Epithelial cell of prostate (primary cell): ENCODE measurements at places on chromosomes 4 and X.

- no peak for DNase-seq
Observed at GRCh38 chrX:19214311-19214710, 92.0 kb upstream of the ADGRG2 start.

DNA sequence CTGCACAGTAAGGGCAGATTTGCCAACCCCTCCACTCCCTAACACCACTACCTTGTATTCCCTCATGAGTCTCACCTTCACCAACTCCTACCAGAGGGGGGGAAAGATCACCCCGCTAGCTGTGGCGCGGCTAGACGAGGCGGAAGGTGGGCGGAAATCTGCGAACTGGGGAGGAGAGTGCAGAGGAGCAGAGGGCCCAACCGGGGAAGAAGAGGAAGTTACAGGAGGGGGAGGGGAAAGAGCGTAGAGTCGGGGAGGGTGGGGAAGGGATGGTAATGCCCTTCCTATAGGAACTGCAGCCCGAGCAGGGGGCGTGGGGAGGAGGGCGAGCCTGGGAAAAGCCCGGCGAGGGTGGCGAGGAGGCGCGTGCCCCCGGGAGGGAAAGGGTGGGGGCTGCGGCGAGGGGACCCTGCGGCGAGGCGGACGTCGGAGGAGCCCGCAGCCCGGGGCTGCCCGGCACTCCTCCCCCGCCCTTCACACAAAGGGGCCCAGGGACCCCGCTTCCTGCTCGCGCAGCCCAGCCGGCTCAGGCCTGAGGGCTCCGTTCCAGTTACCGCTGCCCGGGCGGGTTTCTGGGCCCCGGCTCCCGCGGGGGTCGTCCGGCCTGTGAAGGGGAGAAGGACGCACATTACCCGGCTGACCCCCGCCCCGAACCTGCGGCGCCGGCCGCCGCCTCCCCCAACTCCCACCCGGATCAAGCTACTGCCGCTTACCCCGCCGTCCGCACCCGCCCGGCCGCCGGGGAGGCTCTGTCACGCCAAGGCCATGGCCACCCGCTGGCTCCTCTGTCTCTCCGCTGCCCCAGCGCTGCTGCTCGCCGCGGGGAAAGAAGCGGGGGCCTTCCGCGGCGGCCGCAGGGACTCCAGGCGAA is 1.8 kb downstream of the RAP2C start:
- no peak for DNase-seq

DNA sequence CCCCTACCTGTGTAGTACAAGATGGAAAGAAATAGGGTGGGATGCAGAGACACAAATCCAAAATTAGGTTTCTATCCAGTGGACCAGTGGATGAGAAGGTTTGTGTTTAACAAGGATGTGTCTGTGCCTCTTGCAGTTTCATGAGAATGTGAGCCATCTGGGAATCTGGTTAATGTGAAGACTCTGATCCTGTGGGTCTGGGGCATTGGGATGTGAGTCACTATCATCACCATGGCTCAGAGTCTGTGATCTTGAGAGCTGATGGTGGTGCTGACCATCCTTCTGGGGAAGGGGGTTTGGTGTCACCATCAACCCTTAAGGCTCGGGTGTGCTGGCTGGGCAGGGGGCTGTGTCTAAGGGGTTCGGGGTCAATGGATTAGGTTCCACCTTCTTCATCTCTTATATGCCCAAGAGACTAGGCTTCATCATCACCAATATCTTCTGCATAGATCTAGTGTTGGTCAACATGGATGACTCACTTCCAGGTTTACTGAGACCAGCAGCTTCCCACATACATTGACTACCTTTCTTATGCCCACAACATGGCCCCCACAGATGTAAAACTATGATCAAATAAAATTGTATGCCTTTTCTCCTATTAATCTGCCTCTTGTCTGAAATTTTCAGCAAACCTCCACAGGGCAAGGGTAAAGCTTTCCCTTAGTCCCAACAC is 65.7 kb upstream of the MID1 start:
- DNase-seq = no peak

DNA sequence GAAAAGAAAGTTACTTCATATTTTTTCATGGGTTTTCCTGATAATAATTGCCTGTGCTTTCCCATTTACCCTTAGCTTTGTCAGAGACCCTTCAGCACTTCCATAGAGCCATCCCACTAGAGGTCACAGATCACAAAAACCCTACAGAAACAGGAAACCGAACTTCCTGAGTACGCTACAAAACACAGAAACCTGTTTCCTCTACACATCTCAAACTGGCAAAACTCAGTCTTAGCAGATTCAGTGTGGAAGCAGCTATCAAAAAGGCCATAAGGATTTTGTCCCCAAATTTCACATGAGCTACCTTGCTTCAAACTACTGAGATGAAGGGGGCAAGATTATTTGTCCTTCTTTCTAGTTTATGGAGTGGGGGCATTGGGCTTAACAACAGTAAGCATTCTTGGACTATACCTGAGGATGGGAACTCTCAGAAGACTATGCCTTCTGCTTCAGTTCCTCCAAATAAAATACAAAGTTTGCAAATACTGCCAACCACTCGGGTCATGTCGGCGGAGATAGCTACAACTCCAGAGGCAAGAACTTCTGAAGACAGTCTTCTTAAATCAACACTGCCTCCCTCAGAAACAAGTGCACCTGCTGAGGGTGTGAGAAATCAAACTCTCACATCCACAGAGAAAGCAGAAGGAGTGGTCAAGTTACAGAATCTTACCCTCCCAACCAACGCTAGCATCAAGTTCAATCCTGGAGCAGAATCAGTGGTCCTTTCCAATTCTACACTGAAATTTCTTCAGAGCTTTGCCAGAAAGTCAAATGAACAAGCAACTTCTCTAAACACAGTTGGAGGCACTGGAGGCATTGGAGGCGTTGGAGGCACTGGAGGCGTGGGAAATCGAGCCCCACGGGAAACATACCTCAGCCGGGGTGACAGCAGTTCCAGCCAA is at the start of gene MMRN1:
TSS of gene MMRN1 (plus strand) at position 206 of the 902 bp plus-strand sequence. CDS start at position 324, 118 bp downstream.
- DNase-seq = no peak

DNA sequence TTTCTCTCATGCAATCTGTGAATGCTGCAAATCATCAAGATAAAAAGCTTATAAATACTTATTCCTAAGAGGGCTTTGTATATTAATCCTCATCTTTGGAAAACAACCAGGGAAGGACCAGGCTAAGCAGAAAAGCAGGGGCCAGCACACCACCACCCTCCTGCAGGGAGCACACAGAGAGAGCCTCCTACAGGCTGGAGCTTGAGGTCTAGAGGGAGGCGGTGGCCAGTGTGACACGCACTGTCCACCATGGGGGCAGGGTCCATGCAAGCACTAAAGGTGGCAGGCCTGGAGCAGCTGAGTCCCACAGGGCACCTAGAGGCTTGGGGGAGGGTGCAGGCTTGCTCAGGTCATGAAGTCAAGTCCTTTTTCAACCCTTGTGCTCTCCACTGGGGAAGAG is 236.9 kb downstream of the TACR3 start:
- no peak for DNase-seq

GRCh38 chr4:186759990-186760389 is 36.3 kb upstream of the FAT1 start:
- no peak for DNase-seq

- no peak for DNase-seq
Observed at GRCh38 chrX:106906361-106906760, 3.2 kb upstream of the RIPPLY1 start.

- DNase-seq = no peak
Observed at GRCh38 chr4:105933083-105933482, 37.8 kb downstream of the NPNT start.

DNA sequence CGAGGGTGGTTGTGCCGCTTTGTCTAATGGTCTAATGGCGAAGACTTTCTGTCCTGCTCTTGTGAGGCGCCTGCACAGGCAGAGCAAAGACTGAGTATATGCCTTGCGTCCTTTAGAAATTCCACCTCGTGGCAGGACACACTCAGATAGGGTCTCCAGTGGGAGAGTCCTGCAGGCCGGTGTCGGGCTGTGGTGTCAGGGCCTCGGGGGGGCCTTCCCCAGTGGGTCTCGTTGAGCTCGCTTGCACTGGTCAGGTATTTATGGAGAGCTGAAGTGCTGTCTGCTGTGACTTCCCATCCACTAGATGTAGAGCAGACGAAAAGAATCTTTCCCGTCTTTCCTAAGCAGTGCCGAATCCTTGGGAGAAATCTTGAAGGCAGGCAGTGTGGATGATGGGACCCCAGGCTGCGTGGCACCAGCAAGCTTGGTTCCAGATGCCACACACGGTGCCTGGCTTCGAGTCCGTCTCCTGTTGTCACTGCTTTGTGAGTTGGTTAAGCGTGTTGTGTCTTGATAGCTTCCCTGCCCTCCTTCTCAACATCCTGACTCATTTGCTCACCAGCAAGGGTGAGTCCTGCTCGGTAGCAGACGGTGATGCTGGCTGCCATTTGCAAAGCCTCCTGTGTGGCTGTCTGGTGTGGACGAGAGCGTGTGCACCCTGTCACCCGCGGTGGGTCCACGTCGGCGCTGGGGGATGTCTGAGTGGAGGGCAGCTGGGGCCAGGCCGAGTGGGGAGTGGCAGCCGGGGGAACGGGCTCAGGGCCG is 20.5 kb downstream of the MAEA start:
- DNase-seq = no peak

DNA sequence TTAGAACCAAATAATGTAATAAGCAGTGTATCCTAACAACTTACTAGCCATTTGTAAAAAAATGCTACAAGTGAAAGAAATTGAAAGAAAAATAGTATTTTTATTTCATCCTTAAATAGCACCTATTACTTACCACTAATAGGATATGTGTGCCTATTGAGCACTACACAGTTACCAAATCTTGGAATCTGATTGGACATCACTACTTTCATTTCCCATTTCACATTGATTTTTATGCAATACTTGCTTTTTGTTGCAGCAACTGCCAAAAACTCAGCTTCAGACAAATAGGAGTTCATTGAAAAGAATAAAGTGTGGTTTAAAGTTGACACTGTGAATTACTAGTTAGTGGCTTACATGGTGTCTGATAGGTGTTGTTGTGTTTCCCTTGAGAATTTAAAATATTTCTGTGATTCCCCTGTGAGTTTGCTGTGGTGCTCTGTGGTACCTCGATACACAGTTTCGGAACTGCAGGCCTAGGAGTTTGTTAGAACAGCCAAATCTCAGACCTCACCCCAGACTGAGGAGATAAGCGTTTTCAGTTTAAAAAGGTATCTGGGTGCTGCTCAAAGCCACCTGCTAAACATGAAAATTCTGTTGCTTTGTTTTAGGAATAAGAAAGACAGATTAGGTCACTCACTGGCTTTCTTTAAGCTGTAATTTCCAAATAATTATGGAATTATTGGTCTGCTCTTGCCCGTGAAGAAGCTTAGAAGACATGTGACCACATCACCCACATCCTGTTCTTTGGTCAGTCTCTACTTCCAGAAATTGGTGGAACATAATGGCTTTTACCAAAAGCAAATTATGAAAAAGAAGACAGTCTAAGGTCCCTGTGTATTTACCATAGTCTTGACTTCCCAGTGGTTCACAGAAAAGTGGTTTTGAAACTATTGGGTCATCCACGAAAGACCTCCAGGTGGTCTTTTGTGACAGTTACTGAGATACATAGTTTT is 97.8 kb downstream of the SYTL5 start:
- no peak for DNase-seq

GRCh38 chr4:161222889-161223288 is 940.9 kb downstream of the FSTL5 start:
- no peak for DNase-seq

GRCh38 chr4:33961761-33962160 is 2282.6 kb downstream of the ARAP2 start:
- DNase-seq = no peak

DNA sequence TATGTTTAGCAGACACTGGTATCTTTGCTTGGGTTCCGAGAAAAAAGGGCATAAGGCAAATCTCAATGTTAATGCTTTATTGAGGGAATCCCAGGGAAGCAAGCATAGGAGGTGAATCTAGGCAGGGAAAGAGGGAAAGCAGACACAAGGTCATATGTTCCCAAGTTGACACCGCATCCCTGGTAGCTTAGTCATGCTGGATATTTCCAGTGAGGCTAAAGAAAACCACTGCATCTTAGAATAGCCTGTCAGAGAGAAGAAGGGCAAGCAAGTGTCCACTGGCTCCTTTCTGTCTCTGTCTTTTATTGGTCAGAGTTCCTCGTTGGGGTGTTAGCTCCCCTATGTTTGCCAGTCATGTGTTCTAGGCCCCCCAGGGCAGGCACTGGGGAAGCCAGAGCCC is 104.7 kb downstream of the NKX6-1 start:
- DNase-seq = no peak

DNA sequence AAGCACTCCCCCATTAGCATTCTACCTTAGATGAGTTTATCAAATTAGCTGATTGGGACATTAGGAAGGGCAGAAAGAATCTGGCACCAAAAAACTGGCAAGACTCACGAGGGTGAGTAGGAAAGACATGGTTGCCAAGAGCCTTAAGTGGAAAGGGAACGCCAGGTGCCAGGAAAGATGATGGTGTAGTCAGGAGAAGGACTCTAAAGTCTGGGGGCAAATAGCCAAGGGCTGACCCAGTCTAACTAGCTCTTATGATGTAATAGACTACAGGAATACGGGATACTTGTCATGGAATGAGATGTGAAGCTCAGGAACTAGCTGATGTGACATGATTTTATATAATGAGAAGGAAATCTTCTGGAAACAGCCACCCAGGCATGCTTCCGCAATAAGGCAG is 94.8 kb downstream of the MBNL3 start:
- DNase-seq = no peak

- DNase-seq = no peak
Observed at GRCh38 chrX:124010157-124010556, 48.7 kb downstream of the STAG2 start.

- no peak for DNase-seq
Observed at GRCh38 chrX:153719701-153720100, 4.5 kb downstream of the BCAP31 start.

DNA sequence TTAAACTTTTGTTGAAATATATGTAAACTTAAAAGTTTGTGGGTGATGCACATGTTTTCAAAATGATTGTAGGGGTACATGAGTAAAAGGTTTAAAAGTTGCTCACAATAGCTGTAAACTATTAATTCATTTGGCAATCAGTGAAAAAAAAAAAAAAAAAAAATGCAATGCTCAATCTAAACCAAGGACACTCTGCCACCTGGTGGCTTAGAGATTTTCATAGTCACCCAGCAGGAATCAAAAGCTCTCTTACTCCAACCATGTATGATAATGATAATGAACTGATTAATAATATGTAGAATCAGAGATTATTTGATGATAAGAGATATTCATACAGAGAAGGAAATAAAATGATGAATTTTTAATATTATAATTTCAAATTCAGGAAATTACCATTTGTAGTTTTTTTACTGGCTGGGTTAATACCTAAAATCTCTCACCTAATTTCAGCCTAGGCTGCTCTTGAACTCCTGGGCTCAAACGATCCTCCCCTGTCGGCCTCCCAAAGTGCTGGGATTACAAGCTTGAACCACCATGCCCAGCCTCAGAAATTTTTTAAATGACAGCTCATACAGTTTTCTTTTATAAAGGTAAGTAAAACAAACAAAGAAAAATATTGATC is 46.9 kb upstream of the SLC25A4 start:
- DNase-seq = no peak

GRCh38 chr4:173252024-173252935 is 81.9 kb downstream of the HMGB2 start:
- DNase-seq = peak; percentile 95
